CD4-positive, alpha-beta T cell treated with Interleukin-10 for 1 hour (primary cell): ENCODE measurements at places on chromosomes 7 and 10.

- no peak for DNase-seq
Observed at GRCh38 chr7:51949726-51950644, 633.4 kb upstream of the COBL start.

GRCh38 chr7:106402898-106403297, 118.1 kb upstream of the NAMPT start:
- no peak for DNase-seq

- no peak for DNase-seq
Observed at GRCh38 chr7:16813232-16813616, 8.4 kb upstream of the AGR2 start.

DNA sequence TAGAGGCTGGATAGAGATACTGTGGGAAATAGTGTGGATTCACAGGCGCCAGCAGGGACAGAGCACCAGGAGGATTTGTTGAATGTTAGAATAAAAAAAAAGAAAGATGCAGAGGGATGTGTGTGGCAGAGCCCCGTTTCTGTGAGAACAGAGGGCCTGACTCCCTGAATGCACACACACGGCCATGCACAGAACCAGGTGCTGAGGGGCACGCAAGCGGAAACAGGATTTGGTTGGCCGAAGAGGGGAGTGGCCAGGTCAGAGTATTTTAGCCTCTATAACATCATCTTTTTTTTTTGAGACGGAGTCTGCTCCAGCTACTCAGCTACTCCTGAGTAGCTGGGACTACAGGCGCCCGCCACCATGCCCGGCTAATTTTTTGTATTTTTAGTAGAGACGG, 21.9 kb downstream of the IQCE start:
- DNase-seq, result no peak

GRCh38 chr7:91212582-91212981, 51.7 kb upstream of the FZD1 start:
- no peak for DNase-seq

DNA sequence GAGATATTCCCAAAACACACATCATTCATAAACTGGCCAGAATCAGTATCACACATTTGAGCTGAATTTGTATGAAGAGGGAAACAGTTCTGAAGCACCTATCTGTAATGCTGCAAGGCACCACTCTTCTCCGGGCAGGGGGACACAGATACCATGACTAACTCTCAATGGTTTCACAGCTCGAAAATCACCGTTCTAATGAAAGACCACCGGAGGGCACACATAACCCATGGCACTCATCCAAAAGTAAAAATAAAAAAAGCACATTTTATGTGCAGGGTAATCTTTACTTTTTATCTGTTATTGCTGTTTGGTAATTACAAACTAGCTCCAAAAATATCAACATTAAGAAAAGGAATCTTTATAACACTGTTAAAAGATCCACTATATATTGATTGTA, 137.5 kb downstream of the PARD3 start:
- no peak for DNase-seq
